ENCODE measurements at places on chromosomes 2 and 18. TPM values are rescaled to one million over a fixed set of nuclear protein-coding genes. Genes with fewer than 3 reads are reported as not detected.

- DNase-seq, result no peak
These were observed 95.3 kb downstream of the GALR1 start for GRCh38 chr18:77344786-77345500.

GRCh38 chr2:6791682-6792081 lies 74.0 kb downstream of the CMPK2 start:
- no peak for DNase-seq

- no peak for DNase-seq
These were observed 219.2 kb upstream of the UBE2E3 start for GRCh38 chr2:180761224-180761623.

GRCh38 chr2:120787822-120788700 lies 52.4 kb downstream of the GLI2 start:
- no peak for DNase-seq

DNA sequence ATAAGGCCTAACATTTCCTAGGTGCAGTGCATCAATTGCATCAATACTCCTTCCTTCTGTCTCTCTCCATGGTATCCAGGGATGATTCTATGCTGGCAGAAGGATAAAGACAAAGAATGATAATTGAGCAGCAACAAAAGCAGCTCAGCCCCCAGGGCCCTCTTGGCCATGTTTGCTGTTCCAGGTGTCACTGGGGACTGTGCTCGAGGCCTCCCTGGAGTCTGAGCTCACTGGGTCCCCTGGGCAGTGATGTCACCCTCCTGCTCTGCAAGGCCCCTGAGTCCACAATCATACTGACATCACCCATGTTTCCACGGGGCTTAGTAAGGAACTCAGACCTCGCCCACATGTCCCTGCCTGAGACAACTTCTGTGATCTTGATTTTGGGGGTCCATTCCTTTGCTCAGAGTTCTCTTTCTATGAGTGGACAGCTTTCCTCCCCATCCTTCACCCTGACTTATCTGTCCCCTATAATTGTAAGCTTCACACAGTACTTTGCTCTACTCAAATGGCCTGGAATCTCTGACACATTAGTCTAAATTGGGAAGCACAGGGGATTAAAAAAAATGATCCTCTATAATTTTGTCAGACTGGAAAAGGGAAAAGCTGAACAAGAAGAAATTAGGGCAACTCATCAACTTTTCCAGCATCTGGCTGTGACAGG lies 15.8 kb upstream of the EXOC6B start:
- no peak for DNase-seq

- DNase-seq, result no peak
These were observed 102.1 kb upstream of the CDC42EP3 start for GRCh38 chr2:37773371-37774130.

GRCh38 chr2:172931918-172932520 lies 143.6 kb upstream of the MAP3K20 start:
- DNase-seq, result peak; percentile 54

DNA sequence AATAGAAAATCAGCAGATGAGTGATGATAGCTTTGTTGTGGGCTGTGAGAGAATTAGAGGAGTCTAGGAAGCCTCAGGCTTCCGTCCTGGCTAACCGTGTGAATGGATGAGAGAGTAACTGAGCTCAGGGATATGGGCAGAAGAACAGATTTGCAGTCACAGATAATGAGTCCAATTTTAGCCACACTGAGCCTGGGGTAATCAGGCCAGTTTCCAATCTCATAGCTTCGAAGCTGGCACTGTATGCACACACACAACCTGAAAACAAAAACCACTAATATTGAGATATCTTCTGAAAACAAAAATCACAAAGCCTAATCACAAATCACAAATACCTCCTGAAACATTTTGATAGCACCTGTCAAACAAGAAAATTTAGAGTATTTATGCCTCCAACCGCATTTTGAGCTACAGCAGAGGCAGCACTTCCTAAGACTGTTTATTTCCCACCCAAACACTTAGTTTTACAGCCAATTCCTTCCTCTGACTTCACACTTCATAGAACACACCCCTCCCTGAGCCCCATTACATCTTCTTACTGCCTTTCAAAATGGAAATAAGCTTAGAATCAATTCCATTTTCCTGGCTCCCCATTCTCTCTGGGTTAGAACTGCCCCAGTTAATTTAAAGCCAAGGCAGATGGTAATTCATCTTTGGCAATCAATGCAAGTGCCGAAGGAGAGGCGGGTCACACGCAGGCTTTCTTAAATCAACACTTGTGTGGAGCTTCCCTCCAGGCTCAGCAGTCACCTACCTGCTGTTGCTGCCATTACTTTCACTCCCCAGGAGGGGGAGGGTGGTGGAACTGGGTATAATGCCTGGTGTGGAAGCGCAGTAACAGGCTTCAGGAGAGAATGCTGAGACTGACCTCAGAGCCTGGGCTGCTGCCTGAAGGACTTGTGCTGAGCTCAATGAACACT lies 18.9 kb downstream of the TTR start:
- no peak for DNase-seq

DNA sequence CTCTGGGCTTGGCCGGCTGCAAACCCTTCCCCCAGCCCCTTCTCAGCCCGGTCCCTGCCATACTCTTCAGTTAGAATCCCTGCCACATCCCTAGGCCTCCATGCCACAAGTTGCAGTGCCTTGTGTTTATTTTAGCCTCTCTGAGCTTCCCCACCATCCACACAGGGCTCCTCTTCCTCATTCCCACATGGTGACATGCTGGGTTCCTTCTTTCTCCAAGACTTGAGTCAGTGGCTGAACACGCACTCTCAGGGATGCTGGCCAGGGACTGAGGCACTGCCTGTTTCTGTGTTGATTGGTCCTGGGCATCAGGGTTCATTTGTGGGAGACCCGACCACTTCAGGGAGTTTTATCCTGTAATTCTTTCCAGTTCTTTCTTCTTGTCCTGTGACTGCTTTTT lies 56.3 kb downstream of the KCNS3 start:
- DNase-seq, result no peak

DNA sequence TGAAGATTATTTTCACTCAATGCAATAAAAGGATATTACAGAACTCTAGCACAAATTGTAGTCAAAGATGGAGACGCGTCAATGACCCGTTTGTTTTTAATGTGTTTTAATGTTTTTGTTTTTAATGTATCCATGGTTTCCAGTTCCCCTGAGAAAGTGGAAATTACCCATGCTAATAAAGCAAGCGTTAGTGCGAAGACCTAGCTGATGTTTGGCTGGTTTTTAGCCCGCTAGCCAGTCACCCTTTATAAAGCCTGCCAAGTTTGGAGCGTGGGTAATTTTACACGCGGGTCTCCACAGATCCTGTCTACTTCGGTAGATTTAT lies 430 bp upstream of the CHMP1B start:
- no peak for DNase-seq

GRCh38 chr18:49563701-49564517 lies 2.1 kb downstream of the LIPG start:
- DNase-seq, result no peak

- DNase-seq, result no peak
These were observed 110.5 kb upstream of the ZSWIM2 start for GRCh38 chr2:186959486-186959885.

- no peak for DNase-seq
These were observed 253.3 kb downstream of the MREG start for GRCh38 chr2:215760091-215760490.

GRCh38 chr2:137659616-137660015 lies 304.7 kb upstream of the HNMT start:
- DNase-seq, result no peak

NLRC4 gene
- total RNA-seq, result 24.4 TPM

SLC5A7 gene
- 0.30 TPM for total RNA-seq

RUFY4 gene
- total RNA-seq, result not detected

ANKRD30BL gene
- total RNA-seq, result not detected

PSMA8 gene
- total RNA-seq, result not detected

CRIM1 gene
- 105 TPM for total RNA-seq

SERPINB10 gene
- total RNA-seq, result not detected

GNLY gene
- 21.5 TPM for total RNA-seq

Data from lower lobe of right lung (tissue), 2 donors.